Bladder microvascular endothelial cell (primary cell): ENCODE measurements at places on chromosomes 12 and 14. TPM values are rescaled to one million over a fixed set of nuclear protein-coding genes. Genes with fewer than 3 reads are reported as not detected.

Gene WBP11
- 10.0 and 22.7 TPM in 2 replicates for total RNA-seq

Gene IAPP
- not detected in 2 replicates for total RNA-seq

Gene SPIC
- total RNA-seq: not detected in 2 replicates

Gene SYNDIG1L
- total RNA-seq: 0.06 TPM in 1 of 2 replicates, not detected in the other

Gene PWP1
- total RNA-seq: 79.3 and 162 TPM in 2 replicates

Gene NINJ2
- total RNA-seq: 2.8 and 3.1 TPM in 2 replicates

Gene LGALS3
- total RNA-seq: 52.8 and 122 TPM in 2 replicates

Gene EFS
- total RNA-seq: 0.13 TPM in 1 of 2 replicates, not detected in the other

Gene RFLNA
- 0.13 and 0.49 TPM in 2 replicates for total RNA-seq

Gene RD3L
- not detected in 2 replicates for total RNA-seq

Gene PLEKHG7
- not detected in 2 replicates for total RNA-seq

Gene TRIM9
- not detected in 2 replicates for total RNA-seq

Gene SLCO1B1
- not detected in 2 replicates for total RNA-seq

Gene RASAL1
- total RNA-seq: not detected in 2 replicates

Gene ISM2
- total RNA-seq: 0.06 TPM in 1 of 2 replicates, not detected in the other

Gene C14orf39
- total RNA-seq: not detected in 2 replicates

Gene REC8
- 2.3 and 2.5 TPM in 2 replicates for total RNA-seq

Gene STAT2
- total RNA-seq: 52.9 and 88.8 TPM in 2 replicates

Gene RASSF9
- total RNA-seq: 1.5 and 4.6 TPM in 2 replicates

Gene TAS2R20
- total RNA-seq: 1.6 and 8.5 TPM in 2 replicates
